ENCODE measurements at places on chromosomes 2 and 18.

DNA sequence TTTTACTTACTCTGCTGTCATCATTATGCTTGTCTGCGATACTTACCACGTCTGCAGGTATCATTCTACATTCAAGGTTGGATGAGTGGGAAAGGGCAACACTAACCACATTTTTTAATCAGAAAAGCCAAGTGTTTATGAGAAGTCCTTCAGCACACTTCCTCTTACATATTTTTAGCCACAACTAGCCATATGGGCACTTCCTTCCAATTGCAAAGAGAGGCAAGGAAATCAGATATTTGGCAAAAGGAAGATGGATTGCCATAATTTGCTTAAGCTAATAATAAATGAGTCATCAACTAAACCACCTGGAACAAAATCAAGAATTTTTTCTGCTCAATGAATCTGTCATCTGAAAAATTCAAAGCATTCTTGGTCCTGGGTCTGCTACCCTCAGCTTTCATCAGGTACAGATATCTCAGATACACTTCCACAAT lies 16.7 kb upstream of the MRO start:
- DNase-seq = no peak

DNA sequence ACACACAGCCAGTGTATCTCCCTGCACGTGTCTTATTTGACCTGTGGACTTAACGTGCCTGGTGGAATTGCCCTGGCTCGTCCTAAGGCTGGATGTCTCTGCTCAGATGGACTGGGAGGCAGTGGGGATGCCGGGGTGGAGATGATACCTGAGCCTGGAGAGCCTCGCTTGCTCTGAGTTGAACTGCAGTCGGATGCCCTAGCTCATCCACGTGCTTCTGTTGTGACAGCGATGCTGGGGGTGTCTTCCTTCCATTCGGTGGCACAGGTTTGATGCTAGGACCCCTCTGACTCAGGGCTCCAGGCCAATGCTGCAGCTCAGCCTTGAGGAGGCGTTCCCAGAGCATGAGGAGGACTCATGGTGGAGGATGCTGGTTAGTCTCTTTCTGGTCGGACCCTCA lies 117.6 kb downstream of the SH3RF3 start:
- DNase-seq = no peak

DNA sequence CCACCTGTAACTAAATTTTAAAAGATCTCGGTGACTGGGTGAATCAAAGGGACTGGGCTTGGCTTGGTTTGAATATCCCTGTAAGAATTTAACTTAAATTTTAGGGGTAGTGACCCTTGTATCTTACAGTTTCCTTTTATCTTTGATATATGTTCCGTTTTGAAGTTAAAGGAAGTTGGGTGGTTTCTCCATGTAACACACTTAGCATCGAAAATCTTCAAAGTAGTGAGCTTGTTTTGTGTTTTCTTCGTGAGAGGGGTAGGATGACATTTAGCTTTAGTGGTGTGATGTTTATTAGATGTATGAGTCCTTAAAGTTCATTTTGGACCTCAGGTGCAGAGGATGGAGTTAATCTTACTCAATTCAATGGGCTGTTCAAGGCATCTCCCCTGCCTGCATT lies 1.6 kb downstream of the WDR7 start:
- DNase-seq = no peak

DNA sequence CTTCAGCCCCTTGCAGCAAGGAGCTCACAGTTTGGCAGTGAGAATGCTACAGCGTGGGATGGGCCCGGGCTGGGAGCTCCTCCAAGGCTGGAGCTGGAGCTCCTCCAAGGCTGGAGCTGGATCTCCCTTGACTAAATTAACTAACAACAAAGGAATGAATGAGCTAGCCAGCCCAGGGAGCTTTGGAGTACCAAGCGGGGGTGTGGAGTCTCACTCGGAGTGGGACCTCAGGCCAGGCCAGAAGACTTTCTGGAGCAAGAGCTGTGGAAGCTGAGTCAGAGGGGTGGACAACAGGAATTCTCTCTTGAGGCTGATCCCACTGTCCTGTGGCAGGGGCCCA lies 244.7 kb upstream of the HS6ST1 start:
- no peak for DNase-seq

GRCh38 chr2:220835583-220835982 lies 736.5 kb downstream of the EPHA4 start:
- DNase-seq = no peak

GRCh38 chr2:206193671-206194357 lies 34.1 kb downstream of the EEF1B2 start:
- DNase-seq = no peak

DNA sequence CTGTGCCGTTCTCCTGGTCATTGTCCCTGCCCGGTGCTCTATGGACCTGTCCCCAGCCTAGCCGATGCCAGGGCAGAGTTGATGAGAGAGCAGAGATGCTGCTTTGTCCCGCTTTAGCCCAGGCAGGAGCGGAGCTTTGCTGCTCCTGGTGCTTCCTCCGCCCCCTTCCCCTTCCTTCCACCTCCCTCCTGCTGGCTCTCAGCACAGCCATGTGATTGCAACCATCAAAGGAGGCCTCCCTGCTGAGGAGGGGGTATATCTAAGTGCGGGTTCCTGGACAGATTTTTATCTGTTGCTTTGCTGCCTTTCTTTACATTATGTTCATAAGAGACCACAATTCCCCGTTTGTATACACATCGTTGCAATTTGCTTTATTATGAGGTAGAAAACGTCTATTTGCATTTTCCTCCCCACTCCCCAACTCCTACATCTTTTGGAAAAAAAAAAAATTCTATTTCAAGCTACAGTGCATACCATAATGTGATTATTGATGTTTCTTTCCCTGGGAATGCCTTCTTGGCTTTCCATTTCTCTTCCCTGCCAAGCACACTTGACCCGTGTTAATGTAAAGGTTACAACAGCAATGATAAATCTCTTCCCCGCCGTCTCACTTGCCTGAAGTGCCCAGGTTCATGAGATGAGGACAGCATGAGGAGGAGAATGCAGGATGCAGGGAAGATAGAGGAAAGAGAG lies 25.4 kb downstream of the ALPK2 start:
- no peak for DNase-seq

- no peak for DNase-seq
Measured at GRCh38 chr2:195694553-195694952, 37.5 kb downstream of the SLC39A10 start.

DNA sequence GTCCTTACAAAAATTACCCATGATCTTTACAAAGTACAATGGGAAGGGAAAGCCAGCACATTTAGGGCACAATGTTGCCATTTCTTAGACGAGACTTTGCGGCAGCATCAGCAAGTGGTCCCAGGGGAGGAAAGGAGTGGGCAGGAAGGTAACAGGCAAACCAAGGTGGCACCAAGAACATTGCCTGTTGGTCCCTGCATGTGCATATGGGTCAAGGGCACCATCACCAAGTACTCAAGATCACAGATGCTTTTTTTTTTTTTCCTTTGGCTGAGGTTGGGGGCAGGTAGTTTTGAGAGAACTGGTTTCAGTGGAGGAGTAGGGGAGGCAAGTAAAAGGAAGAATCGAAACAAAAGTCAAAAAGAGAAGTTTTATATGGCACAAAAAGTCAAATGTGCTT lies 752 bp upstream of the CYTIP start:
- DNase-seq = no peak

Data from iPS DF 19.7 (cell line).